Omental fat pad (tissue), 4 donors: ENCODE measurements at places on chromosomes 13 and 19.

DNA sequence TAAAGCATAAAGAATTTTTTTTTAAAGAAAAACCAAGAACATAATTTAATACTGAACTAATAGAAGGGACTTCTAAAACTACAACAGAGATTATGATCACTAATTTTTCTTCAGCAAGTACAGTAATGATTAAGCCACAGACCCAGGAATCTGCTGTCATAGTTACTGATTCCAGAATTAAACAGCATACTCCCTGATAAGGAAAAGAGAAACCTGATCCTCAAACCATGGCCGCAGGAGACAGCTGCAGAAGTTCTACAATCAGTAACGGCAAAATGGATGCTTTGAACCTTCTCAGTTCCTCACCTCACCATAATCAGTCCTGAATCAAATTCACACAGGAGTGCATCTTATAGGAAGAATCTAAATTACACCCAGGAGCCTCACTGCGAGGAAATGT is 939.0 kb upstream of the SLITRK1 start:
- DNase-seq: no peak

DNA sequence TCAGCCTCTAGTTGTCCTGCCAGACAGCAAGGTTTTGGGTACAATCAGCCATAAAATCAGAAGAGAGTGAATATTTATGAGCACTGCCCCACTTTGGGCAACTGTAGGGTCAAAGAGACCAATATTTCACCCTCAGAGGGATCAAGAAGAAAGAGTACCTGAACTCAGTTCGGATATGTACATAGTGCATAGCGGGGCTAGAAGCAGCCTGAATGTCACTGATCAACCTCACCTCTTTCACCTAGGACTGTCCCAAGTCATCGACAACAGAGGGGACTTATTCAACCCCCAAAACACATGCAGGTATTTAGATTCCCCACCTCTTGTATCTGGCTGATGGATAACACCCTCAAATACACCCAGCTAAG is 446.9 kb downstream of the COG6 start:
- DNase-seq: no peak

- no peak for DNase-seq
Measured at GRCh38 chr13:110348309-110349105, 41.4 kb downstream of the COL4A2 start.

GRCh38 chr13:73412933-73413332 is 354.1 kb downstream of the KLF5 start:
- no peak for DNase-seq

GRCh38 chr13:73072239-73072900 is 13.6 kb downstream of the KLF5 start:
- no peak for DNase-seq

- no peak for DNase-seq
Measured at GRCh38 chr13:36115306-36115705, 15.9 kb downstream of the DCLK1 start.

DNA sequence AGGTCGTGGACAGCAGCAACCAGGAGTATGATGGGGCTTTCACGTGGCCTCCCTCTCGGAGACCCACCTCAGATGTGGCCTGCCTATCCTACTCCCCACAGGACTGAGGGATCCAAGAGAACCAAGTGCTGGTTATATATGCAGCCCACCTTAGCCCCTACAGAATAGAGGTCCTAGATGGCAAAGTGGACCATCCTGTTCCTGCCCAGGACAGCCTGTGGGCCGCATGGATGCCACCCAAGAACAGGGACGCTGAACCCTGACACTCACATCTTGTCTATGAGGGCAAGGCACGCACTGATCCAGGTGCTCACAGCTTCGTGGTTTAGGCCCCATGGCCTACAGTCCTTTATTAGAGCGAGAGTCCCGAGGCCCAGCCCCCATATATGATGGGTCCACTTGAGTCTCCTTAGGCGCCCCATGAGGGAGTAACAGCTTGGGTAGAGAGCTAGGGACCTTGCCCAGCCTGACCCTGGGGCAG is 1.5 kb upstream of the SLC27A5 start:
- DNase-seq: no peak

DNA sequence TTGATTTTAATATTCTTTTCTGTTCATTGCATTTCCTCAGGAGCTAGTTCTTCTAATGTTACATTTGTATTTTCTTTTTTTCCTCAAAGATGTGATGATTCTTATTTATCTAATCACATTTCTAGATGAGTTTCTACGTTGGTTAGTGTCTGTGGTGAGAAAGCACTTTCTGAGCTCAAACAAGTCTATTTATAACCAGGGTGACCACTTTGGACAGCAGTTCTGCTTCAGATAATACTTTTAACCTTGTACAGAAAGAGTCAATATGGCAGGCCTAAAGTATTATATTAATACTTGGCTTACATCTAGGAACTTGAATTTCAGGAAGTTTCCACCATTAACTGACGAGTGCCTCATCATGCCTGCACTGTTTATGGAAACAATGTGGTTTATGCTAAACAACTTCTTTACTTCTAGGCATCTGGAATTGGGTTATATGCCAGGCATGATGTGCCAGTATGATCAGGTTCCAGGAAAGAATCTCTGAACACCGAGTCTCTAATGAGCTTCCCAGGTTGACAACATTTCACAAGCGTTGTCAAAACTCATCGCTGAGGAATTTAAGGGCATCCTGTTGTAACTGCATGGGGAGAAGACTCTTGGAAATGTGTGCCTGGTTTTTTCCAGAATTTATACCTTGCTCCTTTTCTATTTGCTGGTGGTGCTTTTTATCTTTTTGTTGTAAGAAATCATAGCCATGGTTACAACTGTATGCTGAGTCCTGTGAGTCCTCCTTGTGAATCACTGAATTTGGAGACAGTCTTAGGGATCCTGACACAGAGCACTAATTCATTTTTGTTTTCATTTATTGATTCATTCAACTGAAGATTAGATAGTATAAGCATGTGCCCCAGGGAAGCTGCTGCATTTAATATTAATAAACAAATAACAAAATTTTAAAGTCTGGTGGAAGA is 344.4 kb upstream of the PCDH9 start:
- no peak for DNase-seq

DNA sequence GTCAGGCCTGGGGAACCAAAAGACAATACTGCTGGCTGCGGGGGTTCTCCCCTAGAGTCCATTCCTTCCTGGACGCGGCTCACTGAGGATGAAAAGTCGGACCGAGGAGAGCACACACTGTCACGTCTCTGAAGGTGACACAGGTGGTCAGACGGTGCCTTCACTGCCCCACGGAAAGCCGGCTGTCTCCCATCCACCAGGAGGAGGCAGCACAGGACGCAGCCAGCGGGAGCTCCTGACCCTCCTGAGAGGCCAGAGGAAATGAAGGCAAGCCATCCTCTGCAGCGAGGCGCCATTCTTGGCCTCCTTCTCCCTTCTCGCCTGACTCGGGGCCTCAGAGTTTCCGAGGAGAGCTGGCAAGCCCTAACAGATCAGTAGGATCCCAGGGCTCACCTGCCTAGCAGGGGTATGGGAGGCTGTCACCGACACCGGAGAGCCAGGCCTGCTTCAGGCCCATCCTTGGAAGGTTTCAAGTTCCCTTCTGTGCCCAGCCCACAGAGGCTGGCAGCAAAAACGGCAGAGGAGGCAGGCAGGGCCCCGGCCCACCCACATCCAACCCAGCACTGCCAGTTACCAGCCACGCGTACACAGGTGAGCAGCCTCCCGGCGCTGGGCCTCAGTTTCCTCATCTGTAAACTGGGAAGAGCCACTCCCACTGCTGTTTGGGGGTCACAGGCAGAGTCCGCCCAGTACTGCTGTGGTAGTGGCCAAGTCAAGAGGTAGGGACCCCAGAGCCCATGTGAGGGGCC is 4.5 kb downstream of the REXO1 start:
- DNase-seq: no peak

DNA sequence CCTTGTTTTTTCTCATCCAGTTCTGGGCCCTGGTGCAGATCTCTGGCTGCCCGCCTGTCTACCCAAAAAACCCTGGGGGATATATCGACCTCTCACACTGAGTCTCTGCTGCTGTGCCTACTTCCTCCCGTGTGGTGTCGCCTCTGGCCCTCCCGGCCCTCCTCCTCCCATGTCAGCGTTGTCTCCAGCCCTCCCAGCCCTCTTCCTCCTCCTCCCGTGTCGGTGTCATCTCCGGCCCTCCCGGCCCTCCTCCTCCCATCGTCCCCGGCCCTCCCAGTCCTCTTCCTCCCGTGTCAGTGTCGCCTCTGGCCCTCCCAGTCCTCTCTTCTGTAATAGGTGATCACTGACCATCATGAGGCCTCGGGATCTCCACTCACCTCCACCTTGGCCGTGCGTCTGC is 81.8 kb downstream of the GPR12 start:
- DNase-seq: no peak

DNA sequence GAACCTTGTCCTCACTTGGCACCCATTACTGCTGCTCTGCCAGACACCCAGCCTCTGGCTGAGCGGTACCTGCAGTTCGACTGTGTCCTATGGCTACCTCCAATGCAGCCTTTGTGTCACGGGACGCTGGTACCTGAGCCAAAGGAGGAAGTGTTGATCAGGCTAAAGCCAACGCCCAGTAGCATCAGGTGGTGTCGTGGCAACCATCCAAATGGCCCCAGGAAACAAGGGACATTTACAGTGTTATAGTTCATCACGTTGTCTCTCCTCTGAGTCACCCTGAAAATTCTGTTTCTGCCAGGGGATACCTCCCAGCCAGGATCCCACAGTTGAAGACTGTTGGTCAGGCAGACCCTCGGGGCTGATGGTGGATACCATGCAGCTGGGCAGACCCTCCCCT is 10.1 kb downstream of the RHPN2 start:
- DNase-seq: no peak

DNA sequence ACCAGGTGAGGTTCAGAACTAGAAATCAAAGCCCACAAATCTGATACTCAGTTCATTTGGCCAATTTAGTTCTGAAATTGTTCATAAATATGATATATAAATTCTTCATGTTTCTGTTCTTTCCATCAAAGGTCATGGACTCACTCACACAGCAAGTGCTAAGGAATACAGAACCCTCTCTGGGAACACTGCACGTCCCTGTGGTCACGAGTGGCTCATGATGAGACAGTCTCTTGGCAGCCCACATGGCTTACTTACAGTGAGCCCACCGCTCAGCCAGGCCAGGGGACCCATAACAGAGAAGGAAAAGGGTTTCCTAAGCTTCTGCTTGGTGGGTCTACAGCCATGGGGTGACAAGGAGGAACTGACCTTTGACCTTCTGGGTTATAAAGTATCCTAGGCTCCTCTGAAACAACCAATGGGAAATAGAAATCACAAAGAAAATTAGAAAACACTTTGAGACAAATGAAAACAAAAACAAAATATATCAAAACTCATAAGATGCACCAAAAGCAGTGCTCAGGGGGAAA is 67.4 kb downstream of the CDADC1 start:
- DNase-seq: no peak

- no peak for DNase-seq
Measured at GRCh38 chr19:8663920-8664670, 33.7 kb downstream of the NFILZ start.

GRCh38 chr19:15154002-15154612 is 46.7 kb downstream of the NOTCH3 start:
- DNase-seq: no peak

DNA sequence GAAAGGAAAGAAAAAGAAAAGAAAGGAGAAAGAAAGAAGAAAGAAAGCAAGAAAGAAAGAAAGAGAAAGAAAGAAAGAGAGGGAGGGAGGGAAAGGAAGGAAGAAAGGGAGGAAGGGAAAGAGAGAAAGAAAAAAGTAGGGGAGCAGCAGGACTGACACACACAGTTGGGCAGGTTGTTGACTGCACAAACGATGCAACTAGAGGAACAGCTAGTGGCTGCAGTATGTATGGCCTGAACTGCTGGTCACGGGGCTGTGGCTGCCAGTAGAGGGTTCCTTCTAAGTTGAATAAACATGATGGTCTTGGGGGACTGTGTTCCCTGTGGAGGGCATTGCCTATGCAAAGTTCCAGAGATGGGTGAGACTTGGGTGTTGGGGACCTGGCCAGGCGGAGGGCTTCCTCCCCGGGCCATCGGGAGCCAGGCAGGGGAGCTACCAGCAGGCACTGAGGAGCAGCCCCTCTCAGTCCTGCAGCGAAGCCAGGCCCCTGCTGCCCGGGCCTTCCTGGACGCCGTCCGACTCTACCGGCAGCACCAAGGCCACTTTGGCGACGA is 16.7 kb upstream of the COLGALT1 start:
- no peak for DNase-seq

DNA sequence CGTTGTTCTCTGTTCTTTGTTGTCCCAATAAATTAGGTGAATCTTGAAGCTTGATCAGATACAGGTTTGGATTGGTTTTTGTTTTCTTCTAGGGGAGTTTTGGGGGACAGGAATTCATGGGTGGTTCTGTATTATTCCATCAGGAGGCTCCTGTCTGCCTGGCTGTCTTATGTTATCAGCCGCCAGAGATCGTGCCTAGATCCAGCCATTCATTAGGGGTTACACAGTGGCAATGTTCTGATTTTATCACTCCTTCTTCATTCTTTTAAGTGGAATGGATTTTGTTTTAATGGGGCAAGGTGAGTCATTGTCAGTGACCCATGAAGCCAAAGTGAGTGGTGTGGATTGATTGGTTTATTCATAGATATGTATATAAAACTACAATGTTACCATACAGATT is 71.9 kb downstream of the CHST8 start:
- no peak for DNase-seq

GRCh38 chr13:49828453-49828852 is 36.0 kb upstream of the KPNA3 start:
- DNase-seq: no peak

- no peak for DNase-seq
Measured at GRCh38 chr13:106573868-106574267, 5.9 kb upstream of the ARGLU1 start.

DNA sequence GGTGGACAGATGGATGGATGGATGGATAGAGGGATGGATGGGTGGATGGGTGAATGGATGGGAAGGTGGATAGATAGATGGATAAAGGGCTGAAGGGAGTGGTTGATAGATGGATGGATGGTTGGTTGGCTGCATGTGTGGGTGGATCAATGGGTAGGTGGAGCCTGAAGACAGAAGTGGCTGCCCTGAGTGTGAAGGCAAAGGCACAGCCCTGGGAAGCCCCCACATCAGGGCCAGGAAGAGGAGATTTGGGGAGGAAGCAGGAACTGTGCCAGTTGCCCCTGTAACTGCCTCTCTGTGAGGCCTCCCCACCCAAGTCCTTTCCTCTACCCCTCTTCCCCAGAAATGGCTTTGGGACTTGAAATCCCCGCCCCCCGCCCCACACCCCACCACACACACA is 43.4 kb upstream of the NFIC start:
- no peak for DNase-seq

DNA sequence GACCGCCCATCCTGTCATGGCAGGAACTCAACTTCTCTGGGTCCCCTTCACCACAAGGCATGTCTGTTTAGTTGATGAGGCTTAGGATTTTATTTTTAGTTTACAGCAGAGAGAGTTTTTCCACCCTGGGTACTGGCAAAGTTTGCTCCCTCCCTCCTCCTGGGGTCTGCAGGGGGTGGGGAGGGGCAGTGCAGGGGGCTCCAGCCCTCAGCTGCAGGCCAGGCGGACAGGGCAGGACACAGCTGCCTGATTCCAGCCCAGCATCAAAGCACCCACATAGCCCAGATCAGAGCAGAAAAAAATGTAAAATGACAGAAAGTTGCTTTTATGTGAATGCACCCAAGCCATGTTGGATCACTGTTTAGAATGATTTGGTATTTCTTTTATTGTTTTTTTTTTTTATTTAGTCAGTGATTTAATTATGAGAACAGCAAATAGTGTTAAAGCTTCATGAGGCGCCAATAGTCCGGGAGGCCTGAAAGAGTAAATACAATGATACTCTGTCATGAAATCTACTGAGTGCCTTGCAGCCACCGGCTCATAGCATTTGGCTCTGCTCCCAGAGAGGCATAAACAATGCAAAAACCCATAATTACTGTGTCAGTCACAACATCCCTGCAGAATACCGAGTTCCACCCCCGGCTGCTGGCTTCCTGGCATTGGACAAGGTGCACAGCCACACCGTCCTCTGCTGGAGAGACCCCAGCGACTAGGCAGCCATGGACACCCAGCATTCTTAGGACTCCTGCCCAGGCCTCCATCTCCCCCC is 923.5 kb downstream of the UQCRFS1 start:
- DNase-seq: no peak
